Right hindlimb (tissue), 1 donor: ENCODE measurements at places on chromosomes 7 and 10.

DNA sequence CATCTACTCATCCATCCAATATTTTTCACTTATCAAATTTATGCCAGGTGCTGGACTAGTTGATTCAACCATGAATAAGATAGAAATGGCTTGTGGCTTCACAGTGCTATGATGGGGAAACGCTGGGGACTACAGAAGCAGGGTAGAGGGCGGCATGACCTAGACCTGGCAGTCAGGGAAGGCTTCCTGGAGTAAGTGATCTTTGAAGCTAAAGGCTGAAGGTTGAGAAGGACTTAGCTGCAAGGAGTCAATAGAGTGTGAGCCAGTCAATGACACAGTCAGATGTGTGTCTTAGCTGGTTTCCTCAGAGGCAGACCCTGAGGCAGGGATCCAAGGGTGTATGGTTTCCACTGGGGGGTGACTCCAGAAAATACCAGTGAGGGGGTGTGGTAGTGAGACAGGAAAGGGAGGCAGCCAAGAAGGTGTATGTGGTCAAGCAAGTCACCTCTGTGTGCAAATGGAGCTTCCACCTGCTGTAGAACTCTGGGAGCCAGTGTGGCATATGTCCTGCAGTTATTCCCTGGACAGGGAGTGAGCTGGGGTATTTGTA lies 10.3 kb downstream of the PRF1 start:
- DNase-seq, result peak; percentile 5

DNA sequence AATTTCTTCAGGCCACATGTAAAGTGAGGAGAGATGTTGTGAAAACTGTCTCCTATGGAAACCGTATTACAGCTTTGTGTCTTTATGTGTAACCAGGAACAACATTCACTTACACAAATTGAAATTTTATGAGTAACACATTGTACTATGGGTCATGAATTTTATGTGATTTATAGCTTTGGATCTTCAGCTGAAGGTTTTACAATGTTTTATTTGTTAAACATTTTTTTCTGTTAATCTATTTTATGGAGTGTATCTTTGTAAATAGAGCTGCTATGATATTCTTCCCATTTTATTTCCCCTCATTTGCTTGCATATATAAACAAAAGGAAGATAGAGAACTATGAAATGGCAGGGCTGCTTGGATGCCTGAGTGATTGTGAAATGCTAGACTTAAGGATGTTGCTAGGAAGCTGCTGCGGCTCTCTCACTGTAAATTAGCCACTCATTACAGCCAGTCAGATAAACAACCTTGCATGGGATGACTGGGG lies 104.5 kb upstream of the PCLO start:
- DNase-seq, result no peak

- no peak for DNase-seq
Measured at GRCh38 chr10:91076991-91077548, 143.4 kb upstream of the PCGF5 start.

DNA sequence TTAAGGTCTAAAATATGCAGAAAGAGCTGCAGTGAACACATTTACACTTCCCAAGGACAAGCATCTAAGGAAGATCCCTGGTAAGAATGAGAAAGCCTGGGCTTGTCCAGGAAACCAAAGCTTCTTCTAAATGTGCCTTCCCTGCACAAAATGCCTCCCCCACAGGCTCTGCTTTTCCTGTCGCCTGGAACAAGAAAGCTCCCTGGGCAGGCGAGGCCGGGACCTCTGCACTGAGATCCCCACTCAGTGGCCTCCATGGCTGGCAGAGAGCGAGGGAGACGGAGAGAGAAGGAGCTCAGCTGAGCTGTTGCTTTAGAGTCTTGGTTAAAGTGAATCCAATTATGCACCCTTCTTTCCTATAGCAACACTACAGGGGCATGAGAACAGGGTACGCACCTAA lies 75.6 kb downstream of the AMZ1 start:
- DNase-seq, result no peak

GRCh38 chr10:50551894-50552293 lies 71.9 kb downstream of the SGMS1 start:
- DNase-seq, result no peak

DNA sequence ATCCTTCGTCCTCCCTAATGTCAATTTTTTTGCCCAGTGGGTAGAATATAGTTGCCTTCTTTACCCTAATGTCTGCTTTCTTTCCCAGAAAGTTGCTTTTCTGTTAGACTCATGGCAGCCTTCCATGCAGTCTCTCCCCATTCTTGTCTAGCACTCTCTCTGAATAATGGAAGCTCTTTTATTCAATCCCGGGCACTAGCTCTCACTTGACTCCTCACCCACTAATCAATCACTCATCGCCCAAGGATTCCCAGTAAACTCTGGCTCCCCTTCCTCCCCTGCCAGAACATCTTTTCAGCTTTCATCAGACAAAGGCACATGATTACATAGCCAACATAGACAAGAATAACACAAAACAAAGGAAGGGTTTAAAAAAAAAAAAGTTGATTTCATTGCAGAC lies 100.2 kb upstream of the RELN start:
- DNase-seq, result no peak

DNA sequence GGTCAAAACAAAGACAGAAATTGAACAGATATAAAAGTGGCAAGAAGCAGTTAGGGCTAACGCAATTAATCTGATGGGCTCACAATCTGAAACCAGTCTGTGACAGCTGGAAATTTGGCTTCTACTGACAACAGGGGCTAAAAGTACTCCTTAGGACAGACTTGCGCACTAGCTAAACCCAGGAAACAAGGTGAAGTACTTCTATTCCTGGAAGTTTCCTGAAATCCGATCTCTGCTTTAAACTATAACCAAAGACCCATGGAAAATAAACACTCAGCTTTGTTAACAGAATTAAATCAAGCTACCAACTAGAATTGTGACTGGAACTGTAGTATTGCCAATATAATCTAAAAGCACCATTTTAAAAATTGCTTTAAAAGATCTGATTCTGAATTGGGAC lies 520.2 kb upstream of the ZWINT start:
- no peak for DNase-seq

DNA sequence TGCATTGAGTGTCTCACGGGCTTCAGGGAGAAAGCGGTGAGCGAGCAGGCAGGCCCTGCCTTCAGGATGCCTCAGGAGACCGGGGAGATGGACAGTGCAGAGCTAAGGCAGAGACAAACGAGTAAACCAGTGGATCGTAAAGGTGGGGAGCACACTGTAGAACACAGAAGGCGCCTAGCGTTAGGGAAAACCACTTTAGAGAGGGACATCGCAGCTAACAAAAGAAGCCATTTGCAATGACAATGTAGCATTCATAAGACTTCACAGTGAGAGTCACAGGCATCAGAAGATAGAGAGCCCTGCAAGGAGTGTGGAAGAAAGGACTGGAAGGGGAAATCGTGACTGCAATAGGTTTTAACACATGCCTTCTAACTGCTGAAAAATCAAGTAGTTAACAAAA lies 54.9 kb upstream of the TMEM273 start:
- DNase-seq, result no peak

- no peak for DNase-seq
Measured at GRCh38 chr10:51920672-51921071, 221.3 kb upstream of the CSTF2T start.
